Suppressor macrophage (primary cell): ENCODE measurements at places on chromosomes 7 and 10.

GRCh38 chr7:132135746-132136385 is 440.4 kb downstream of the PLXNA4 start:
- DNase-seq, result no peak

DNA sequence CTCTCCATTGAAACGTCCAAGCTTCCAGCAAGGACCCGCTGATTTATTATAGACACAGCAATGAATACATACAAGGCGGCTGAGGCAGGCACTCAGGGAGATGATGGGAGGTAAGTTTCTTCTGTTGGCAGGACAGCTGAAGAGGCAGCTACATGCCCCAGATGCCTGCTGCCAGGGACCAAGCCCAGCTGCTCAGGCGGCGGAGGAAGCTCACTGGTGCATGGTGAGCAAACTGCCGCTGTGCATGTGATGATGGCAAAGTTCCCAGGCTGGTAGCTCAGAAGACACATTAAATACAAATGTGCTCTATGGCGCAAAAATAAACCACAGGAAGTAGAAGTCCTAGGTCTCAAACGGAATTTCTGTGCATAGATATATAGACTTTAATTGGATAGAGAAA is 2.3 kb downstream of the DNTT start:
- peak; percentile 76 for DNase-seq

DNA sequence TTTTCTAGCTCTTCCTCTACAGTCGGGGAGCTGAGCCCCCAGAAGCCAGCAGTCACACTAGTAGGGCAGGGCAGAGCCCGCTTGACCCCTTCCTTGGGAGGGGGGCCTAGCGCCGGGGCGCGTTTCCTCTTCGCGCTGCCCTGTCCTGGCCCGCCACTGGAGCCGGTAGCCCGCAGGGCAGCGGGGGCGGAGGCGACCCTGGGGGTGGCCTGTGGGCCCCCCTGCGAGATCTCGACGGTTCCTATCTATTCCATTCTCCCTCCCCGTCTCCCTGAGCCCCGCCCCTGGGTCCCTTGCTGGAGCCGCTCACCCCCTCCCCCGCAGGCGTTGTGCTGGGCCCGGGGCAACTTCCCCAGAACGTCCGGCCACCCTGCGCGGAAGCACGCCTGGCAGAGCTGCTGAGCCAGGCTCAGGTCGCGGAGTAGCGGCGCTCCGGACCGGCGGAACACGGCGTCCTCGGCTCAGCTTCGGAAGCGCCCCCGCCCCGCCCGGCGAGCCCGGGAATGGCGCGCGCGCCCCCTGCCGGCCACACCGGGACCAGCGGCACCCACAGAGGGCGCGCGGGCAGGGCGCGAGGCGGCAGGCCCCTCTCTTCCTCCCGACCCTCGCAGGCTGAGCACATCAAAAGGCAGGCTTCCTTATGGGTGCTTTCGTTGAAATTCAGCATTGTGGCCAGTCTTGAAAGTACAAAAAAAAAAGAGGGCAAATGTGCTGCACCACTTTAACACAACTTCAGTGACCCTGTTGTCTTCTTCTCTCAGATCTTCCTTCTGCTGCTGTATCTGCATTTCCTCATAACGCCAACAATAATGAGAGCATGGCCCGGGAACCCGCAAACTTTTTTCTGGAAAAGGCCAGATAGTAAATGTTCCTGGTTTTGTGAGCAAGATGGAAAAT is 327.6 kb downstream of the TNS3 start:
- peak; percentile 82 for DNase-seq

- DNase-seq, result no peak
Measured at GRCh38 chr7:114989531-114989930, 67.6 kb downstream of the MDFIC start.

DNA sequence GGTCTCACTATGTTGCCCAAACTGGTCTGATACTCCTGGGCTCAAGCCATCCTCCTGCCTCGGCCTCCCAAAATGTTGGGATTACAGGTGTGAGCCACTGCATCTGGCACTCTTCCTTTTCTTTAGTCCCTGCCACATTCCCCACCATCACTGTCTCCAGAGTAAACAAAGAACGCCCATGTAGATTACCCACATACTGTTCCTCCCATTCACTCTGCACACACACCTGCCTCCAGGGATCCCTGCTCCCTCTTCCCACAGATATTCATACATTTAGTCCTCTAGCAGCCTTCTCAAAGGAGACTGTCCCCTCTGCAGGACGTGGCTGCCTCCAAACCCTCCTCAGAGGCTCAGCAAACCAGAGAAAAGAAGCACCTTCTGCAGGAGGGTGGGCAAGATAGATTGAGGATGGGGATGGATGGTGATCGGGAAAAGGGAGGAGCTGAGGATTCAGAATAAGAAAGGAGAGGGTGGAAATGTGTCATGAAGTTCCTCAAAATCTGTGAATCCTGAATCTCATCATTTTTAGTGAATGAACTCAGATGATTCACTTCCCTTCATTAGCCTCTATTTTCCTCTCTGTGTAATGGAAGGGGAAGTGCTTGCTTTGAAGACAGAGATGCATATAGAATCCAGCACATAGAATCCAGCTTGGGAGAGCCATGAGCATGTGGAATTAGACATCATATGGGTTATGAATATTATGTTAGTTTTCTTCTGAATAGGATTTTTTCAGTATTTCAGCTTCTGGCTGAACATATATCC is 5.5 kb upstream of the PLAU start:
- peak; percentile 90 for DNase-seq

GRCh38 chr7:26663874-26664273 is 200.5 kb downstream of the SKAP2 start:
- DNase-seq, result no peak

DNA sequence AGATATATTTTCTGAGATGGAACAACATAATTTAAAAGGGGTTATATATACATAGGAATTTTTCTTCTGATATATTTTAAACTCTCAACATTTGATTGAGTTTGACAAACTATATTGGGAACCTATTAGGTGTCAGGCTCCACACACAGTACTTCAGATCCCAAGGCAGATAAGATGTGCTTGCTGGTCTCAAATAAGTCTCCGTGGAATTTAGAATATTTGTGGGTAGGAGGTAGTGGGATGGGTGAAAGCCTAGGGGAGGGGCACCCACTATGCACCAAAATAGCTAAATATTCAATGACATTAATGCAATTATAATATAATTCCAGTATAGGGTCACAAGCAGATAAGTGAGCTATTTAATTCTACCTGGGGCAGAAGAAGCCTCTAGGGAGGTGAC is 81.5 kb downstream of the ARL4A start:
- no peak for DNase-seq

GRCh38 chr10:131453721-131454634 is 142.5 kb upstream of the TCERG1L start:
- peak; percentile 82 for DNase-seq

DNA sequence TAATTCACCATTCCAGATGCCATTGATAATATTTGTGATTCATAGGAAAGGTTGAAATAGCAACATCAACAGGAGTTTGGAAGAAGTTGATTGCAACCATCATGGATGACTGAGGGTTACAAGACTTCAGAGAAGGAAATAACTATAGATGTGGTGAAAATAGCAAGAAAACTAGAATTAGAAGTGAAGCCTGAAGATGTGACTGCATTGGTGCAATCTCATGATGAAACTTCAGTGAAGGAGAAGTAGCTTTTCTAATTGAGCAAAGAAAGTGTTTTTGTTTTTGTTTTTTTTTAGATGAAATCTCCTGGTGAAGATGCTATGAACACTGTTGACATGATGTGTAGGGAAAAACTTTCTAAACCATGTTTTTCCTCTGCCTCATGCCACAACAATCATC is 18.7 kb upstream of the CD36 start:
- peak; percentile 62 for DNase-seq

- no peak for DNase-seq
Measured at GRCh38 chr7:50914460-50914859, 131.8 kb upstream of the GRB10 start.

GRCh38 chr7:99116144-99116543 is 27.8 kb downstream of the SMURF1 start:
- peak; percentile 55 for DNase-seq

GRCh38 chr7:22156205-22156604 is 200.7 kb downstream of the RAPGEF5 start:
- DNase-seq, result peak; percentile 20

DNA sequence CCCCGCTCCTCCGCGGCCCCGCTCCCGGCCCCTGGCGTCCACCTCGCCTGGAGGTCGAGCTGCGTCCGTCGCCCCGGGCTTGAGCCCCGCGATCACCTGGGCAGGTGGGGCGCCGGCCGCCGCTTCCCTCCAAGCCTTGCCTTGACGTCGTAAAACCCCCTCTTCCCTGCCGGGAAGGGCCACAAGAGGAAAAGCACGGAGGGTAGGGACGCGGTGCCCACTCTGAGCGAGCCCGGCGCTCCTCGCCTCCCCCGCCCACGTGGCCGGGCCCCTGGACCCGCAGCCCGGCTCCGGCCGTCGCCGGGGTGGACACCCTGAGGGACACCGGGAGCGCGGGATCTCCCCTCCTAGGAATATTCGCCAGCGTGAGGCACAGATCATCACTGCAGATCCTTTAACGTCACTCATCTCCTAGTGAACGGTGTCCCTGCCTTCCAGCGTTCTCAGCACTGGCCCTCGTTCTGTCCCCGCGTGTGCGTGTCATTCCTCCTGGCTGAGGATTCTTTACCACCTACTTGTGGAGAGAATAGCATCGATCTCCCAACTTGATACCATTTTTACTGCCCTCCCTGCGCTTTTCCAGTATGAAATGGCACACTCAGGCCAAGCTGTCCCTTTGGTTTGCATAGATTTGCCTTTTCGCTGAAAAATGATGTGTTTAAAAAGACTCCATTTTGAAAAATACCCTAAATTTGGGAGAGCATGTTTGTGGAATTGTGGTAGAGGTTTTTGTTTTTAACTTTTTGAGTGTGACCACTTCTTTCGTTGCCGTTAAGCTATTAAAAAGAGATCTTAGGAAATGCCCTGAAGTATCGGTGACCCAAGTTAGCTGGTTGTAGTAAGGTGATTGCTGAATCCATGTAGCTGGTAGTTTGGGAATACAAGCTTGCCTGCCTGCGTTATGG is 649 bp downstream of the ACTR3B start:
- DNase-seq, result peak; percentile 43

DNA sequence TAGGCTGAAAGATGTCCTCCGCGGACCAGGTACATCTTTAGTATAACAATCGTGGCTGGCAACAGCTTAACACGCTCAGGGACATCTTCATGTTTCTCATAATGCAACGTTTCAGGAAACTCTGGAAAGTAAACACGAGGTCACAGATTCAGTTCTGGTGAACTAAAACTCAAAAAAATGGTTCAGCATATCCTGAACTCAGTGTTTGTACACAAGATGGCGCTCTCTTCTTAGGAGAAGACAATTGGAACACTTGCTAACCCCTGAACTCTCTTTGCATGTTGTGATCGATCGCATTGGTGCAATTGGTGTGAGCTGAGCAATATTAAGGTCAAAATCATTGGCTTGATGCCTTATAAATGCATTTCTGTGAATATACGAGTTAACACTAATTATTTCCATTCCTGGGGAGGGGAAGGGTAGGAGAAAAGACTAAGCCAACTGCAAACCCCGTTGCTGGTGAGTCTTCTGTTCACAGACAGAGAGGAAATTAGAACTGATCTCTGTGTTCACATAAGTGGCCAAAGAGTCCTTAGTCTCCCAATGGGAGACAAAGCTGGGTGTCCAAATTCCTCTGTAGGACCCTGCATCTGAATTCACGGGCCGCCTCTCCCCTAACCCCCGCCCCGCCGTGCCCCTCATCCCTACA is 52.6 kb upstream of the FAM180A start:
- DNase-seq, result peak; percentile 76

- no peak for DNase-seq
Measured at GRCh38 chr7:42831718-42832522, 80.0 kb downstream of the C7orf25 start.

DNA sequence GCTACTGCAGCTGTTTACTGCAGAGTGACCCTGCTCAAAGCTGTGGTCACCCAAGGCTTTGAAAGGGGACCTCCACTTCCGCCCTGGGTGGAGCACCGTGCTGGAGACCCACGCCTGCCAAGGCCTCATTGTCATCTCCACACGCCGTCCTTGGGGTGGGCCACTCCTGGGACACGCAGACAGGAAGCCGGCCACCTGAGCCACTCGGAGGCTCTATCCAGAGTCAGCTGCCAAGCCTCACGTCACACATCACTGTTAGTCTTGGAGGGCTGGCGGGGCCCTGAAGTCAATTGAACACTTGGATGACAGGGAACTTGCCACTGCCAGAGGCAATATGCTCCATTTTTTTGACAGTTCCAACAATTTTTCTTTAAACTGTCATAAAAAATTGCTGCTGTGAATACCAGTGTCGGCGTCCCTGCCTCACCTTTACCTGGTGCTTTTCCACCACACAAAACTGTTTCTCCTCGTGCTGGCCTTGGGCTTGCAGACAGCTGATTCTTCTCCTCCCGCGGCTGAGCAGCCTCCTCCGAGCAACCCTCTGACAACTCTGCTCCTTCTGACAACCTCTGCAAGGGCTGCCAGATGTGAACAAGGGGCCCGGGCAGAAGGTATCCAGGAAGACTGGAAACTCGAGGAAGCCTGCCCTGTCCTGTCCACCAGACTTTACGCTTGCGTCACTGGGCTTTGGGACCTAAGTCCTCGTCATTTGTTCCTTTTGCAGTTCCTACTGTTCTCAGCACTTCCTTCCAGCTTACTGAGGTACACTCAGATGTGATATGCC is 81.9 kb downstream of the EGFR start:
- no peak for DNase-seq

DNA sequence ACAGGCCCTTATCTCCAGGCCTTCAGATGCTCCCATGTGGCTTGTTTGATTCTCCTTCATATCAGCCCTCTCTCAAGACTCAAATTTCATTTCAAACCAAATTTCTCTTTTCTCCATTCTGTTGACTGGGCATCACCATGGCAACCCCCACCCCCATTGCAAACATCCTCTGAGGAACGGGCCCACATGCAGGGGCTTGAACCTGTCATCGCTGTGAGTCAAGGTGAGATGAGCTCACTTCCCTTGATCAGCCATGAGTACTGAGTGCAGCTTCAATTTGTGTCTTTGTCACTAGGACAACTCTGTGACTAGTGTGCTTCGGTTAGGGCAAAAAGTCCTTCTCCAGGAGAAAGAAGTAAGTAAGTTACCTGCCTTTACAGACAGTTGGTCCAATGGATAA is 41.9 kb downstream of the CALML3 start:
- no peak for DNase-seq

- DNase-seq, result no peak
Measured at GRCh38 chr10:15370212-15370855, 755 bp downstream of the FAM171A1 start.

- no peak for DNase-seq
Measured at GRCh38 chr10:115657161-115657860, 564.1 kb downstream of the ATRNL1 start.
